H54 (cell line): ENCODE measurements at places on chromosomes 2 and 18.

GRCh38 chr18:58044370-58045241 lies 580 bp downstream of the NEDD4L start:
- peak; percentile 13 for DNase-seq

GRCh38 chr2:131104487-131105155 lies 515 bp upstream of the PLEKHB2 start:
- DNase-seq: peak; percentile 58

DNA sequence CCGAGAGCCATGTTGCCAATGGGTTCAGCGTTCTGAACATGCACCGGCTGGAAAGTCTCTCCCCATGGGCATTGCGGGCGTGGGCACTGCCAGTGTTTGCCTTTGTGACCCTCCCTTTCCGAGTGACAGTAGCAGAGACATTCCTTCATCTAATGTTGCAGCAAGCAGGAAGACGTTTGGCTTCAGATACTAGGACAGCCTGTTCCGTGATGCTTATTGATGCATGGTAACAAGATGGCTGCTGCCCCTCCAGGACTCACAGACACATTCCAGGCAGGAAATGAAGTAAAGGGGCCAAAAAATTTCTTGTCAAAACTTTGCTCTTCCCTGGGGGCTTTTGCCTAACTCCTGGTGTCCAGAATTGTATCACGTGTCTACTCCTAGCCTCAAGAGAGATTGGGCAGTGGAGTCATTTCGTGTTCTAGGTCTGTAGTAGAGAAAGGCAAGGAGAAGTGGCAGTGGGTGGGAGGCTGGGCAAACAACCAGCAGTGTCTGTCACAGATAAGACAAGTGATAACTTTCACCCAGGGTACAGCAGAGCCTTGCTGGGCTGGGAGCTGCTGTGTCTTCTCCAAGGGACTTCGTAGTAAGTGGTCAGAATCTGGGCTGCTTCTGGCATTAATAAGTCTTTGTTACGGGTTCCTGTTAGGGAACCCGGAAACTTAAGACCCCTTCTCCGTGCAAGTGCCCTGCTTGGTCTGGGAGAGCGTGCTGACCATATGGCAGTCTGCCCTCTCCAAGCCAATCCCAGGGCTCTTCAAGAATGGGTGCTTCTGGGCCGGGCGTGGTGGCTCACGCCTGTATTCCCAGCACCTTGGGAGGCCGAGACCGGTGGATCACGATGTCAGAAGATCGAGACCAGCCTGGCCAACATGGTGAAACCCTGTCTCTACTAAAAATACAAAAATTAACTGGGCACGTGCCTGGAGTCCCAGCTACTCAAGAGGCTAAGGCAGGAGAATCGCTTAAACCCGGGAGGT lies 93.5 kb downstream of the TFCP2L1 start:
- no peak for DNase-seq

- no peak for DNase-seq
Measured at GRCh38 chr18:37547196-37547827, 18.3 kb downstream of the CELF4 start.

- no peak for DNase-seq
Measured at GRCh38 chr2:20542746-20543468, 96.0 kb downstream of the RHOB start.

GRCh38 chr18:31801078-31801477 lies 40.4 kb upstream of the SLC25A52 start:
- no peak for DNase-seq

- DNase-seq: no peak
Measured at GRCh38 chr2:205637320-205637602, 45.0 kb upstream of the NRP2 start.

DNA sequence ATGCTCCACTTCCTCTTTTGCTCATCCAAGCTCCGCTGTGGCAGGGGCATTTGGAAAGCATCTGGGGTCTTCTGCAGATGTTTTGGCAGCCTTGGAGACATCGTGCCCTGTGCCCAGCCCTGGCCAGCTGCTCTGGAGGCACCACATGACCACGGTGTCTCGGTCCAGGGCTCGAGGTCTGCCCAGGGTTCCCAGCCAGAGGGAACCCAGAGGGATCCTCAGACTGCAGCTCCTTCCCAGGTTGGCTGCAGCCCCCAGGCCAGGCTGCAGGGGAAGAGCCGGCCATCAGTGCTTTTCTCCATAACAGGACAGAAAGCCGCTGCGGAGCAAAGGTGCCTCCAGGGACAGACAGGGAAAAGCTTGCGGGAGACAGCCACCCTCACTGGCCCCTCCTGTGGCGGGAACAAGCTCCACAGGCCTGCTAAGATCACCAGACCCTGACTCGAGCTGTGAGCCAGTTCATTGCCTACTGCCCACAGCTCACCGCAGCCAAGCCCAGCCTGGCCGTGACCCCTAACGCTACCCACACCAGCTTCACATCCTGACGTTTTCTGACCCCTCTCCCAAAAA lies 74.7 kb downstream of the SMAD7 start:
- no peak for DNase-seq

- no peak for DNase-seq
Measured at GRCh38 chr2:23093513-23093912, 291.5 kb upstream of the KLHL29 start.

DNA sequence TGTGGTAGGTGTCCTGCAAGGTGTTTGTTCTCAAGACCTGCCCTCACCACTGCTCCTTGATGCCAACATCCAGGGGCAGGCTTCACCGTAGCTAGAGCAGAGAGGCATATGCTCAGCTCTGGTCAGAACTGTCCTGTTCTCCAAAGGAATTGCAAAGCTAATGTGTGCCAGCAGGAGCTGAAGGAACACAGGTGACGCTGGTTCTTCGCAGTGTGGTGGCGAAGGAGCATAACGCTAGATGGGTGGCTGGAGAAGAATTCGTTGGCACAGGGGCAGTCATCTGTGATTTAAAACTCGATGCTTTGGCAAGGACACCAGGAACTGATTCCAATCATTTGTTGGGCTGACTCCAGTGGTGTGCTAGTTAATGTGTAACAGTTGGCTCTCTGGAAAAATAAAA lies 11.4 kb upstream of the PER2 start:
- DNase-seq: no peak

DNA sequence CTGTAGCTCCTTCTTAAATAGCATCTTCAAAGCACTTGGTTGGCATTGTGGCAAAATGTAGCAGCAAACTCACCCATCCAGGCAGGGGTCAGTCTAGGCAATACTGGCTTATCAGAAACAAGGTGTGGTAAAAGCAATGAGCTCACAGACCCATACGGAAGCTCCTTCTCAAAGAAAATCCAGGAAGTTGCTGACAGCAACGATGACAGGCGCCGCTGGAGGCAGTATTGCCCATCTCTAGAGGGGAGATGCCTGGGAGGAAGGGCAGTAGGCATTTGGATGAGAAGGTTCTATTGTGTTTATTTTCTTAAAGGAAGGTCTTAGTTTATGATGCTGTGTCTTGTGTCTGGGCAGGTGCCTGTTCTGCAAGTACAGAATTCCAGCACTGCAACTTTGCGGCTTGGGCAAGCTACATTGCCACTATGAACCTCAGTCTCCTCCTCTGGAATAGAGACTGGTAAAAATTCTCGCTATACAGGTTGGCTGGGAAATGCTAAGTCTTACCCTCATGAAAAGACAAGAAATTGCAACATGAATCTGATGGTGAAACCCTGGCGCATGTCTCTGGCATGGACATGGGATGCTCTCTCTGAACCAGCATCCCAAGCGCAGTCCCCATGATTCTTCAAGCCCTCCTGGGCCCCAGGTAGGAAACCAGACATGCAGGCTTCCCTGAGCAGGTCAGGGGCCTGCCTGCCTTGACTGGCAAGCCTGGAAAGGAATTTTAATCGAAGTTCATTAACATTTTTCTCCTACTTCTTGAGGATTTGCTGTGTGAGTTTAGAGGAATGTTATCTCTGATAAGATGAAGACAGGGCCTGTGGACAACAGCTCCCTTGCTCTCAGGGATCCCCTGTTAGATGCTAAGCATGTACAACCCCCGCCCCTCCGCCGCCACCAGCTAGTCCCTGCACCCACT lies 156.0 kb downstream of the TFCP2L1 start:
- no peak for DNase-seq

DNA sequence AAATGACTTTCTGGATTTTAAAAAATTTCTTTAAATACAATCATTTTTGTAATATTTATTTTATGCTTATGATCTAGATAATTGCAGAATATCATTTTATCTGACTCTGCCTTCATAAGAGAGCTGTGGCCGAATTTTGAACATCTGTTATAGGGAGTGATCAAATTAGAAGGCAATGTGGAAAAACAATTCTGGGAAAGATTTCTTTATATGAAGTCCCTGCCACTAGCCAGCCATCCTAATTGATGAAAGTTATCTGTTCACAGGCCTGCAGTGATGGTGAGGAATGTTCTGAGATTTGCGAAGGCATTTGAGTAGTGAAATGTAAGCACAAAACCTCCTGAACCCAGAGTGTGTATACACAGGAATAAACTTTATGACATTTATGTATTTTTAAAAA lies 79.5 kb downstream of the ITGA4 start:
- no peak for DNase-seq

GRCh38 chr18:3261373-3262233 lies at the start of gene MYL12B:
TSS of gene MYL12B (plus strand) at chr18:3262133. CDS start at chr18:3272899, 10,766 bp downstream.
- peak; percentile 49 for DNase-seq

DNA sequence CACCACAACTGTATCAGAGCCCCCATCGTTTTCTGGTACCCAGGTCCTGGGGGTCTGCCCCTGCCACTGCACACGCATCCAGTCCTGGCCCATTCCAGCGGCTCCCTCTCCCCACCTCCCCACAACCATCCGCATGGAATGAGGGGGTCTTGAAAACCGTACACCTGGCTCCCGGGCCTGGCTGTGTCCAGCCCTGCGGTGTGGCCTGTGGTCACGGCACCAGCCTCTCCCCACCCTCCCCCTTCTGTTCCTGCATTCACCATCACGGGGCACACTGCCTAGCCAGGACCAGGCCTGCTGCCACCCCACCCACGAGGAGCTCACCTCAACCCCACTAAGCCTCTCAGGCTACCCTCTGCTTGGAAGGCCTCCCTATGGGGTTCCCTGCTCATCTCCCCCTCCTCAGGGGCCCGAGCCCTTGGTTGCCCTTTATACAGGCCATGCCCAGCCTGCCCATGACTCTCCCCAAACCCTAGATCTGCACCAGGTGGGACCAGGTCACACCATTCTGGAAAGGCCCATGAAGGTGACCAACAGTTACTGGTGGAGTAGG lies 11.4 kb downstream of the GPR35 start:
- DNase-seq: no peak

- DNase-seq: no peak
Measured at GRCh38 chr18:4125627-4126230, 329.4 kb downstream of the DLGAP1 start.

- no peak for DNase-seq
Measured at GRCh38 chr2:39142904-39143605, 22.2 kb upstream of the SOS1 start.

- DNase-seq: no peak
Measured at GRCh38 chr18:5571666-5572065, 27.9 kb upstream of the EPB41L3 start.

- DNase-seq: no peak
Measured at GRCh38 chr2:173399229-173399628, 44.6 kb downstream of the CDCA7 start.

GRCh38 chr2:83584672-83585071 lies 874.4 kb downstream of the SUCLG1 start:
- DNase-seq: no peak

DNA sequence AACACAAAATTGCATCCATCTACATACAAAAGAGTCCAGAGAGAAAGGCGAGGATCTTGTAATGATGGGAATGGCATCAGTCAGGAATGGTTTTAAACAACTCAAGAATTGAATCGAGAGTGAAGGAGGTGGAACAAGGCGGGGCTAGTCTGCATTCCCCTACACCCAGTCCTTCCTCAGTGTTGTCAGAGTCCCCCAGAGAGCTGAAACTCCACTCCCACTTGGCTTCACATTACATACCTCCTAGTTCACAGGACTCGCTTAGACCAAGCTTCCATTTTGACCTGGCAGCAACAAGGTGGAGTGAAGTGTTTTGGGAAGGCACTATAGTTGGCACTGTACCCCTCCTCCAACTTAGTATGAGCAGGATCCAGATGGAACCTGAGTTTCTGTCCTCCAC lies 1273.5 kb upstream of the CRIM1 start:
- DNase-seq: no peak

- DNase-seq: no peak
Measured at GRCh38 chr2:210861038-210861665, 304.8 kb downstream of the CPS1 start.

- no peak for DNase-seq
Measured at GRCh38 chr2:67108231-67108630, 288.9 kb upstream of the ETAA1 start.

GRCh38 chr2:1479346-1479745 lies 66.1 kb downstream of the TPO start:
- DNase-seq: no peak

DNA sequence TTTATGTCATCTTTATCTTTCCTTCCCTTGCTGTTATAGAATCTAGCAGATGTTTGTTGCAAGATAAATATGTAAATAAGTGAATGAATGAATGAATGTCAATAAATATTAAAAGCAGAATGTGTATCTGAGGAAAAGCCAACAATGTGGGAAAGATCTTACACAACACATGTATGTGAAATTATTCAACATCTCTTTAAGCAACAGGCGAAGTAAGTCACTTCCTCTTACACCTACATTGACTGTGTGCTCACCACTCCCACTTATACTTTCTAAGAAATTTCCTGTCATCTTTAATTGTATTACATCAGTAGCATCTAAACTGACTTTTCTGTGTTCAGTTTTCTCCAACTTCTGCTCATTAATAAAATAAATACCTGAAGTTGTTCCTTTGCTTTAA lies 43.0 kb downstream of the RAD51AP2 start:
- DNase-seq: no peak

DNA sequence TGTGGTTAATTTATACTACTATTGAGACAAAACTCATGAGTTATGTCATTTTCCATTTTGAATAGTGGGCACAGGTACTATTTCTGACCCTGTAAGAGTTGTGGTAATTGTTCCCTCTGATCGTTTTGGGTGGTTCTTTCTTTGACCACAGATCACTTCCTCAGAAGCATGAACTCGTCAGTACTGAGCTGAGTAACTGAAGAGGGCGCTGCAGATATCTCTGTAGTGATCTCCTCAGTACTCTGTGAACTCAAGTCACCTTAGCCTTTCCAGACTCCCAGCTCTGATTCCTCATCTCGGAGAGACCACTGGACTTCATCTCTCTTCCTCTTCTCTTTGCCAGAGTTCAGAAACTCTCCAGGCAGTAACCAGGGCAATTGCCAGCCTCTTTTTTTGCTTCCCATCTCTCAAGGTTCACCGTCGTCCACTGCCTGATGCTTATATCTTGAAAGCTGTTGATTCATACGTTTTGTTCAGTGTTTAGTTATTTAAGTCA lies 9.4 kb upstream of the IL1RL1 start:
- DNase-seq: no peak

- DNase-seq: no peak
Measured at GRCh38 chr2:26807788-26808460, 22.1 kb downstream of the CENPA start.

GRCh38 chr2:154537024-154537423 lies 161.5 kb upstream of the KCNJ3 start:
- no peak for DNase-seq

- no peak for DNase-seq
Measured at GRCh38 chr2:170997893-170998597, 69.0 kb downstream of the GORASP2 start.

- no peak for DNase-seq
Measured at GRCh38 chr18:7066965-7067555, 50.5 kb downstream of the LAMA1 start.

GRCh38 chr2:234368861-234369261 lies 128.0 kb downstream of the ARL4C start:
- DNase-seq: peak; percentile 56

- DNase-seq: no peak
Measured at GRCh38 chr18:12857991-12858544, 26.0 kb downstream of the PTPN2 start.
